ENCODE measurements at places on chromosomes 4 and X.

GRCh38 chrX:50700921-50701320, 113.1 kb downstream of the SHROOM4 start:
- DNase-seq: no peak

GRCh38 chr4:125016892-125017299, 297.9 kb upstream of the FAT4 start:
- peak; percentile 8 for DNase-seq

DNA sequence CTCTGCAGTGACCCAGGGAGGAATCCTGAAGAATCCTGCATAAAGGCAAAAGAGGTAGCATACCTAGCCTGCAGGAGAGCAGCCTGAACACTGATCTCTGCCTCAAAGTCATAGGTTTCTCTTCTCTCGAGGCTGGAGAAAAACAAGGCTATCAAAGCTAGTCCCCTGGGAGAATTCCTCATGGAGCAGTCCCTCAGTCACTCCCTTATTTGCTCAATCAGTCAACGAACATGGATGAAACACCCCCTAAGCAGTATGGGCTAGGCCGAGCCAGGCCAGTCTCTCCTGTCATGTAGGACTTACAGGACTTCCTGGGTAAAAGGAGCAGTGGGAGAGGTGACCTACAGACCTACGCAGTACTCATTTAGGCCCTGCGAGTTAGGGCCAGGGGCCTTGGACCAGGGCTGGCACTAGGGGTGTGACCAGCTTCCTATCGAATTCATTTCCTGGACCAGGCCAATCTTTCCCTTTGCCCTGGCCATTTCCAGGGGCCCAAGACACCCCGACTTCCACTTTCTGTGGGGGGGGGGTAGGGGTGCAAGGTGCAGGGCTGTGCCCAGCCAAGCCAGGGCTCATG, 164.1 kb downstream of the EFNB1 start:
- no peak for DNase-seq

DNA sequence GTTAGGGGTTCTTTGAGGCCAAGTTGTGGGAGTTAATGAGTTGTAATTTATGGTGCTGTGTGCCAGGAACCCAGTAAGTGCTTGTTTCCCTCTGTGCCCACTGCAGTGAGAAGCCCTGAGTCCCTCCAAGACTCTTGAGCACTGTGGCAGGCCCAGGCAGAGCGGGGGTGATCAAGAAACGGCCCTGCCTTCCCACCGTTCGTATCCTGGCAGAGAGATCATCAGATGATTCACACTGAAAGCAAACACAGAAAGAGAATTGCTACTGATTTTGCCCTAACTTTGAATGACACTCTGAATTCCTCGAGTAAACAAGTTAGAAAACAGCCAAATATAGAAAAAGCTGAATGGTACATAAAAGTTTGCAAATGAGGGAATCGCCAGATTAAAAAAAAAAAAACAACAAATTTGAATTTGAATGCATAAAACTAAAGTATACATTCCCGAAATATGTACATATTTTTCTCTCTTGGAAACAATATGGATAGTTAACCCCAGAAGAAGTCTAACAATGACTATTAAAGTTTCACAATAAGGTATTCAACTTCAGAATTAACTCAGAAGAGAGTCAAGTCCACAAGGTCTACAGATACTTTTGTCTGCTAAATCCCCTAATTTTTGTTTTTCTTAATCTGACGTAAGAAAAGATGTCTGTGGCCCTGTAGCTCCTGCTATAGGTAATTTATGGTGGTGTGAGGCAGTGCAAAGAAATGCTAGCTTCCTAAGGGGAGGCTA, 71.8 kb downstream of the AFAP1 start:
- no peak for DNase-seq

DNA sequence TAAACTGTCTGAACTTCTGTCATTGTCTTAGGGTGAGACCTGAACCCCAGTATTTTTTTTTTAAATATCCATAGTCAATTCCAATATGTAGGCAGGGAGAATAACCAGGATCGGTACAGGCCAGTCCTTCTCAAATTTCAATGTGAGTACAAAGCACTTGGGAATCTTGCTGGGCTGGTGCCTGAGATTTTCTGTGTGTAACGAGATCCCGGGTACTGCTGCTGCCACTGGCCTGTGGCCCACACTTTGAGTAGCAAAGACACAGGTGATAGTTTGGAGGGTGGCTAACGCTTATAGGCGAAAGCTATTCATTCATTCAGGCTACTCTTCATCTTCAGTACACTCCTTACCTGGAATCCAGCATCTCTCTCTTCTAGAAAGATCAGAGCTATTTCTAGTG, 923.6 kb upstream of the TENM3 start:
- peak; percentile 7 for DNase-seq

- no peak for DNase-seq
Observed at GRCh38 chrX:121161501-121161933, 114.1 kb downstream of the GLUD2 start.

DNA sequence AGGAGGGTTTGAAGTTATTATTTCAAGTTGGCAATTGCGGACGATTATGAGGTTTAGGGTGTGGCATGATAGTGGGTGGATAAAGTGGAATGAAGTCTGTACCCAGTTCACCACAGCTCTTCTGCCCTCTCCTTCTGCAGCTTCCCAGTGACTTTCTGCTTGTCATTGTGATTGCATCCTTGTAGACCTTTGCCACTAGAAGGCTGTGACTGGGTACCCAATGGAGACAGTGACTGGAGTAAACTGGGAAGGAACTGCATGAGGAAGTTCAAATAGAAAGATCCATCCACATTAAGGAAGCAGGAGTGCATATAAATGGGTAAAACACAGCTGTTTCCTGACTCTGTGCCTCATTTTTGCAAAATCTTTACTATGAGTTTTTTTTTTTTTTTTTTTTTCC, 53.5 kb upstream of the SPANXN3 start:
- no peak for DNase-seq

DNA sequence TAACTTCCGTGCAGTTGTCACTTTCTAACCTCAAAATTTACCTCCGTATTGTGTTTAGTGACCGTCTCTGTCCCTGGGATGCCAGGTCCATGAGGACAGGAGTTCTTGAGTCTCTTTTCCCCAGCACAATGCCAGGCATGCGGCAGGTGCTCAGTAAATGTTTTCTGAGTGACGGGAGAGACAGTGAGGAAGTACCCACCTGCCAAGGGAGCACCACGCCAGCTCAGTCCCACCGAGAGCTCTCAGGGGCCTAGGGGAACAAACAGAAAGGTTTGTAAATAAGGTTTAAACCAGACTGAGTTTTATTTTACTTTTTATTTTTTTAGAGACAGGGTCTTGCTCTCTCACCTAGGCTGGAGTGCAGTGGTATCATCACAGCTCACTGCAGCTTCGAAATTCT, 81.5 kb upstream of the NKX1-1 start:
- DNase-seq: no peak

GRCh38 chr4:152073351-152074087, 312.7 kb upstream of the GATB start:
- DNase-seq: no peak

GRCh38 chr4:184856277-184856609, 30.5 kb upstream of the ACSL1 start:
- DNase-seq: no peak

GRCh38 chr4:47672696-47673095, 165.2 kb downstream of the CORIN start:
- no peak for DNase-seq

GRCh38 chr4:38076153-38076669, 116.0 kb downstream of the PTTG2 start:
- no peak for DNase-seq

- no peak for DNase-seq
Observed at GRCh38 chr4:112951362-112952312, 97.8 kb upstream of the ANK2 start.

- DNase-seq: no peak
Observed at GRCh38 chrX:50913520-50913919, 3.0 kb downstream of the BMP15 start.

DNA sequence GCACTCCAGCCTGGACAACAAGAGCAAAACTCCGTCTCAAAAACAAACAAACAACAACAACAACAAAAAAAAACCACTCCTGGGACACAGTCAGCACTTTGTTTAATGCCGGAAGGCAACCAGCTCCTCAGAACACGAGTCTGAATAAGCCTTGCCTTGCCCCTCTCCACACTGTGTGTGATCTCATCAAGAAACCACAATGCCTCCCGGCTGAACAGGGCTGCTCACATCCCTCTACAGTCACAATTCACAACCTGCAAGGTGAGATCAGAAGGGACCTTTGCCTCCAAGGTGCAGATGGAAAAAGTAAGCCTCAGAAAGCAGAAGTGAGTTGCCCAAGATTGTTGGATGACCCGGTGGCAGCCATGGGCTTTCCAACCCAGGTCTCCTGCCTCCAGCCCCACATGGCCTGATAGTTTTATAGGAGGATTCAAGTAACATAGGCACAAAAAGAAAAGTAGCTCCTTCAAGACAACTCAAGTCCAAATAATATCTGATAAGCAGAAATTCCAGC, 80.8 kb downstream of the JAKMIP1 start:
- DNase-seq: no peak

GRCh38 chr4:7328913-7329638, 105.7 kb downstream of the PSAPL1 start:
- DNase-seq: no peak

DNA sequence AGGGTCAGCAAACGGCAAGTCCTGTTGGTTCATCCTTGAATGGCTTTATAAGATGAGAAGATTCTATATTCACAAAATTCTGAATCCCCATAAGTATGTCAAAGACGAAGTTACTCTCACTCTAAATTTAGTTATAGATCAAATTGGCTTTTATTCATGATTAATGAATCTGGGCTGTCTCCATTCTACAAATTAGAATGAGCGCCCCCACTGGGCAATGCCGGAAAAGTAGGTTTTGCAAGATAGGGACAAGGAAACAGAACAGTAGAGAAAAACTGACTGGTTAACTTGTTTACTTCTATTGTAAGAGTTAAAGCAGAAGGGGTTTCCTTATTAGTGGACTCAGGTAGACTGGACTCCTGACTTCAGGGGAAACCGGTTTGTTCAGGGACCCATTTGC, 100.3 kb downstream of the F11 start:
- no peak for DNase-seq

DNA sequence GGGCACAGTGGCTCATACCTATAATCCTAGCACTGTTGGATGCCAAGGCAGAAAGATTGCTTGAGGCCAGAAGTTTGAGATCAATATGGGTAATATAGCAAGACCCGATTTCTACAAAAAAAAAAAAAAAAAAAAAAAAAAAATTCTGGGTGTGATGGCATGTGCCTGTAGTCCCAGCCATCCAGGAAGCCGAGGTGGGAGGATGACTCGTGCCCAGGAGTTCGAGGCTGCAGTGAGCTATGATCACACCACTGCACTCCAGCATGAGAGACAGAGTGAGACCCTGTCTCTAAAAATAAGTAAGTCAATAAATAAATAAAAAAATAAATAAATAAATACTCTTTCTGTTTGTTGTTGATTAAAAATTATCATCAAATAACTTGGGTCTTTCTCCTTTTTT, 62.4 kb upstream of the BMPR1B start:
- no peak for DNase-seq

DNA sequence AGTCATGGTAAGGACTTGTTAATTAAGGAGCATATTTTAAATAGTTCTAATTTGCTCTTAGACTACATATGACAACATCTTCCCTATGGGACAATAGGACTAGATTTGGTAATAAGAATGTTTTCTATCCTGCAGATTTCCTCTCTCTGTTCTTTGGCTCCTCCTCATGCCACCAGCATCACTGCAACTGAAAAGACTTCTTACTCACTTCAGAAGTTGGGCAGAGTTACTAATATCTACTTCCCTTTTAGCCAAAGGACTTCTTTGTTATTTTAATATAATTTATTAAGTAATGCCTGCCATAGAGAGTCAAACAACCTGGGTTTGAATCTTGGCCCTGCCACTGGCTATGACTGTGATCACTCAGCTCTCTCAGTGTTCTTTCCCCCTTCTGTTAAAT, 16.4 kb downstream of the MMAA start:
- no peak for DNase-seq

DNA sequence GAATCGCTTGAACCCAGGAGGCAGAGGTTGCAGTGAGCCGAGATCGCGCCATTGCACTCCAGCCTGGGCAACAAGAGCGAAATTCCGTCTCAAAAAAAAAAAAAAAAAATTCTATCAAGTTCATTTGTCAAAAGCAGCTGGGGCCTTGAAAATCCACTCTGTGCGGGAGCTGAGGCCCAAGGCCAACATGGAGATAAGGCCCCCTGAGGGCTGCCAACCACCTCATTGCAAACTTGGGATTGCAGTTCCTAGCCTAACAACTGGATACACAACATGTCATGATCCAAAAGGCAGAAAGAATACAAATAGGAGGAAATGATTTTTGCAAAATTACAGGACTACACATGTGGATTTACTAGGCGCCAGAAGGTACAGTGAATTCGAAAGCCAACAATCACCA, 22.5 kb upstream of the PRDX4 start:
- no peak for DNase-seq

- DNase-seq: no peak
Observed at GRCh38 chr4:68390205-68390935, 40.5 kb upstream of the YTHDC1 start.

DNA sequence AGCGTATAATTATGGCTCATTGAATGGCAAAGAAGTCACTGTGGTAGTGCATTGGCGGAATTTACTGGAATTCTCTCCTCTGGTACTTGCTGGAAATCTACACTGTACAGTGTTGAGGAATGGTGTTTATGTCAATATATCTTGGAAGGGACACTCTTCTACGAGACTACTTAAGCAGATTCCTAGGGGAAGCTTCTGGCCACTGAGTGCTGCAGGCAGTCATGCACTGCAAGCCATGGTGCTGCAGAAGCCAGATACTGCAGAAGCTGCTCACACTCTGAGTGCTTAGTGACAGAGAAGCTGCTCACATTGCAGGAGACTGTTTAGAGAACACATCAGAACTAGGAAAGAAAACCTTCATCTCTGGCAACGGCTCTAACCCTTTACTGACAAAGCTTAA, 725.0 kb downstream of the CCSER1 start:
- DNase-seq: no peak

DNA sequence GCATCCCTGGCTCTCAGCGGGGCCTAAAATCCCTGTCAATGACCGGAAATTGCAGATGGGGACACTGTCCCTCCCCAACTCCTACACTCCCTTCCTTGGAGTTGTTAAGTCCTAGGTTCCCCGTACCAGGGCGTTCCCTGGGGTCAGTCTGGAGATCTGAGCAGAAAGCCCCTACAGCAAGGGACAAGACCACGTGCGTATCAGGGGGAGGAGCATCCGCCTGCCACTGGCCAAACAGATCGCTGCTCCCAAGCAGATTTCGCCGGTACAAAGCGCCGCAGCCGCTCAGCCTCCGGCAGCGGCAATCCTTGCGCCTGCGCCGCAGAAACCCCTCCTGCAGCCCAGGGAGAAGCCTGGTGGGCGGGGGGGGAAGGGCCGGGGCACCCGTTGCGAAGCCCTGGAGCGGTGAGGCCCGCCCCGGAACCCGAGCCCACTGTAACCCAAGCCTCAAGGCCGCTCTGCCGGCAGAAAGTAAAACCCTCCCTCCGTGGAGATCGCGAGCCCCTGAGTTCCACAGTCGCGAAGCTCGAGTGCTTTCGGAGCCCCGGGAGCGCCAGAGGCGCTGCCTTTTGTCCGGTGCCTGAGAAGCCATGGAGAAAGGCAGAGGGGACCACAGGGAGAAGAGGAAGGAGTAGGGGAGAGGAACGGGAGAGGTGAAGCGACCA, 2.7 kb downstream of the CRMP1 start:
- DNase-seq: peak; percentile 78

All from NCI-H510A (cell line).